B cell (primary cell): ENCODE measurements at places on chromosomes 12 and 14. TPM values are rescaled to one million over a fixed set of nuclear protein-coding genes. Genes with fewer than 3 reads are reported as not detected.

- DNase-seq: no peak
- H3K4me1 ChIP-seq: no peaks in the 10 kb centered on the region
- H3K27ac ChIP-seq: no peak overlapping the region
- H3K36me3 ChIP-seq: no peaks in the 10 kb centered on the region
Observed at GRCh38 chr12:52600475-52600874, 788 bp downstream of the KRT72 start.

The PUS1 gene
- 89.0 and 99.5 TPM in 2 replicates for polyA plus RNA-seq

The FOXG1 gene
- not detected in 2 replicates for polyA plus RNA-seq

DNA sequence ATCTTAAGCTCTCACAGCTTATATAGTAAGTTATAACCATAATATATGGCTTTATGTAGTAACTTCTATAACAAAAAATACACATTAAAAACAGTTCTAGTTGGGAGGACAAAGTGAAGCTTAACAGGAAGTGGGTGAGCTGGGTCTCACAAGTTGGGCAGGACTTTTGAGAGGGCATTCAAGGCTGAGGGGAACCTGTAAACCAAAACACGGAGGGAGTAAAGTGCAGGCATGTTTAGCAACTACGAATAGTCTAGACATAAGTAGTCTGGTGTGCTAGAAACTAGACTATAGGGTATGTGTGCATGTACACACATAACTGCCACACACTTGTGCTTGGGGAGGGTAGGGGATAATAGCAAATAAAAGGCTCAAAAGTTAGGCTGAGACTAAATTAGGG, 14.2 kb upstream of the NEK9 start:
- peaks cover 33% of the 10 kb centered on the region for H3K4me1 ChIP-seq
- H3K27ac ChIP-seq: peak overlapping the region; percentile 8
- H3K36me3 ChIP-seq: peaks cover 1% of the 10 kb centered on the region
- H3K27me3 ChIP-seq: no peaks in the 10 kb centered on the region
- no peak overlapping the region for H3K4me3 ChIP-seq

The PLEKHH1 gene
- polyA plus RNA-seq: 0.25 and 0.37 TPM in 2 replicates

DNA sequence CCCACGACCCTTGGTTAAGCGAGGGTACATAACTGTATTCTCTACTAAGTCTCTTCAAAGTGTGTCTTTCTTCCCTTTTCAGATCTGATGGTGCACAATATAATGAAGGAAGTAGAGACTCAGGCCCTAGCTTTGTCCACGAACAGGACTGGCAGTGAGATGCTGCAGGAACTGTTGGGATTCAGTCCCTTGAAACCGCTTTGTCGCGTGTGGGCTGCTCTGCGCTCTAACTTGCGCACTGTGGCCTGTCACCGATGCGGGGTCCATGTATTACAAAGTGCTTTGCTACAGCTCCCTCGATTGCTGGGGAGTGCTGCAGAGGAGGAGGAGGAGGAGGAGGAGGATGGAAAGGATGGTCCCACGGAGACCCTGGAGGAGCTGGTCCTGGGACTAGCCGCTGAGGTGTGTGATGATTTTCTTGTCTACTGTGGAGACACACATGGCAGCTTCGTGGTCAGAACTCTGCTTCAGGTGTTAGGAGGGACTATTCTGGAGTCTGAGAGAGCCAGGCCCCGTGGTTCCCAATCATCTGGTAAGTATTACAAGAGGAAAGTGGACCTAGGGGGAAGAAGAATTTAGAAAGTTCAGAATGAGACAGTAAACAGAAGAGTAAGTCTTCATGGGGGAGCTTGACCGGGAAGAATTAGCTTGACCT, 803 bp downstream of the NOP9 start:
- no peak for DNase-seq
- H3K36me3 ChIP-seq: peaks cover 4% of the 10 kb centered on the region
- peak overlapping the region; percentile 87 for H3K4me3 ChIP-seq
- peak overlapping the region; percentile 83 for H3K27ac ChIP-seq

The RERGL gene
- not detected in 2 replicates for polyA plus RNA-seq

The B4GALNT1 gene
- 0.04 and 0.12 TPM in 2 replicates for polyA plus RNA-seq

The TDRD9 gene
- 1.1 TPM in 1 of 2 replicates, not detected in the other for polyA plus RNA-seq

The FGF6 gene
- not detected in 2 replicates for polyA plus RNA-seq

The C12orf54 gene
- not detected in 2 replicates for polyA plus RNA-seq

GRCh38 chr14:101723061-101723595, 38.4 kb upstream of the PPP2R5C start:
- no peak overlapping the region for H3K27ac ChIP-seq
- H3K4me1 ChIP-seq: peaks cover 15% of the 10 kb centered on the region
- DNase-seq: no peak
- no peak overlapping the region for H3K4me3 ChIP-seq

DNA sequence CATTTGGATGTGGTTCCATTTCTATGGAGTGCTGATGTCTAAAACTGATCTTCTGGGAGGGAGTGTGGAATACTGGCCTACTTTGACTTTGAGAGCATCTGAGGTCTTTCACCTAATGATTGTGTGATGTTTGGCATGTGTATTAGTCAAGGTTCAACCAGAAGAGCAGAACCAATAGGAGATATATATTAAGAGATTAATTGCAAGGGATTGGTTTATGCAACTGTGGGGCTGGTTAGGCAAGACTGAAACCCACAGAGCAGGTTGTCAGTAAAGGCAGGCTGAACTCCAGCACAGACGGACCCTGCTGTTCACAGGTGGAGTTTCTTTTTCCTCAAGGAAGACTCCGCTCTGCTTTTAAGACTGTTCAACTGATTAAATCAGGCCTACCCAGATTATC, 11.6 kb downstream of the BMAL2 start:
- H3K36me3 ChIP-seq: no peaks in the 10 kb centered on the region
- H3K4me3 ChIP-seq: no peak overlapping the region

GRCh38 chr12:90659060-90659459, 295.9 kb downstream of the CCER1 start:
- no peak overlapping the region for H3K27ac ChIP-seq
- H3K4me1 ChIP-seq: no peaks in the 10 kb centered on the region
- H3K36me3 ChIP-seq: no peaks in the 10 kb centered on the region
- H3K27me3 ChIP-seq: no peaks in the 10 kb centered on the region
- DNase-seq: no peak
- H3K4me3 ChIP-seq: no peak overlapping the region

The PTCSC3 gene
- not detected in 2 replicates for polyA plus RNA-seq

- no peaks in the 10 kb centered on the region for H3K36me3 ChIP-seq
- DNase-seq: no peak
- no peaks in the 10 kb centered on the region for H3K27me3 ChIP-seq
Observed at GRCh38 chr14:25247609-25248008, 197.7 kb upstream of the STXBP6 start.

DNA sequence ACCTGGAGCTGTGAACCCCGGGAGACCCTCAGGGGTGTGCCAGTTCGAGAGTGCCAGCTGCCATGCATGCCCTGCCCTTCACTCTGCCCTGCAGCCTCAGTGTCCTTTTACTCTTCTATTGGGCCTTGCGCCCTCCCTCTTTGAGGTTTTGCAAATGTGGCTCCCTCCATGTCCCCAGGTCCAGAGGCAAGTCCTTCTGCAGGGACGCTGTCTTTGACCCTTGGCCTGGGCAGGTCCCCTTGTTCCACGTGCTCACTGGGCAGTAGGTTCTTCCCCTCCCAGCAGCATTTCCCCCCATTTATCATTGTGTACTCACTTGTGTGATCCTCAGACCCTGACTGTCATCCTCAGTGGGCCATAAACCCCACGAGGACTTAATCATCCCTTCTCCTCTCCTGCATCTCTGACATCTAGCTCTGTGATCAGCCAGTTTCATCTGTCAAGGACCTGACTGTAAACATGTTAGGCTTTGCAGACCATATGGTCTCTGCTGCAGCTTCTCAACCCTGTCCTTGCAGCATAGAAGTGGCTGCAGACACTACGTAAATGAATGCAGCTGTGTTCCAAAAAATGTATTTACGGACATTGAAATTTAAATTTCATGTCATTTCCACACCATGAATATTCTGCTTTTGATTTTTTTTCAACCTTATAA, 36.6 kb downstream of the TSPAN9 start:
- H3K27me3 ChIP-seq: no peaks in the 10 kb centered on the region
- H3K36me3 ChIP-seq: no peaks in the 10 kb centered on the region
- no peak for DNase-seq
- no peak overlapping the region for H3K27ac ChIP-seq

DNA sequence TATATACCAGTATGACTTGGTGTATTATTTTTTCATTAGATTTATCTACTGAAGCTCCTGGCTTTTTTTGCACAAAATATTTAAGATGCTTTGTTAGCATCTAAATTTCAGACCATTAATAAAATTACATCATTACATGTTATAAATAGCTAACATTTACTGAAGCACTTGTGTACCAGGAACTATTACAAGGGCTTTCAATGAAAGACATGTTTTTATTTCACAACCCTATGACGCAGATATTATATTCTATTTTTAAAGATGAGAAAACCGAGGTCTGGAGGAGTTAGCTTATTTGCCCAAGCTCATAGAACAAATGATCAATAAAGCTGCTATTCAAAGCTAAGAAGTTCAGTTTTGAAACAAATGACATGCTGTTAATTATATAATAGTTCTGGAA, 420.4 kb upstream of the DCN start:
- no peak overlapping the region for H3K4me3 ChIP-seq
- no peaks in the 10 kb centered on the region for H3K27me3 ChIP-seq
- no peak for DNase-seq
- H3K36me3 ChIP-seq: no peaks in the 10 kb centered on the region
- H3K27ac ChIP-seq: no peak overlapping the region

GRCh38 chr12:52969828-52970569, 21.1 kb downstream of the KRT18 start:
- H3K36me3 ChIP-seq: no peaks in the 10 kb centered on the region
- no peaks in the 10 kb centered on the region for H3K27me3 ChIP-seq
- no peak overlapping the region for H3K27ac ChIP-seq

The NR4A1 gene
- polyA plus RNA-seq: 470 and 1,095 TPM in 2 replicates

GRCh38 chr14:76589246-76589645, 172.0 kb upstream of the VASH1 start:
- no peaks in the 10 kb centered on the region for H3K27me3 ChIP-seq
- no peaks in the 10 kb centered on the region for H3K36me3 ChIP-seq
- no peak overlapping the region for H3K27ac ChIP-seq
- H3K4me1 ChIP-seq: no peaks in the 10 kb centered on the region
- DNase-seq: no peak
- H3K4me3 ChIP-seq: no peak overlapping the region
